ENCODE measurements at places on chromosomes 6 and 20.

- no peak for DNase-seq
Observed at GRCh38 chr6:139625998-139626975, 251.8 kb upstream of the CITED2 start.

DNA sequence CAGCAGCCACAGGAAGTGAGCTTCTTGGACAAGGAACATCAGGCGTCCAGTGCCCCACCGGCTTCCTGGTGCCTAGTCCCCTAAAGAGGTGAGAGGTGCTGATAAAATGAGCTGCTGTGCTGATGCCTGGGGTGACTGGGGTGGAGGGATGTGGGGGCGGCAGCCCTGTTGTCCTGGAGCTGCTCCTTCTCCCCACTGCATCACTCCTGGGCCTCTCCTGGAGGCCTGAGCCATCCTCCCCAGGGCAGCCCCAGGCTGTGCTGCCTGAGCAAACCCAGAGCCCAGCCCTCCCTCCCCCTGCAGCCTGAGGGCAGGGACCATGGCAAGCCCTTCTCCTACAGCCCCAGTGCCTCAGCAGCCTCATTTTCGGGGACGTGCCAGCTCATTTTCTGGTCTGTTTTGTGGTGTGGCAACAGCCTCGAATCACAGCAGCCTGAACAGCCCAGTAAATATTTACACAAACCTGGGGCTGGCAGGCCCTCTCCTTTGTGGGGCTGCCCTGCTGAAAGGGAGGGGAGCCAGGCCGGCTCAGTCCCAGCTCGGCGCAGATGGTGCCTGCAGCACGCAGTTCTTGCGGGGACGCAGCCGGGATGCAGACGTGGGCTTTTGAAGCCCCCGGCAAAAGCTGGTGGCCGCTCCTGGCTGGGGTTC is 259.9 kb downstream of the DLL1 start:
- no peak for DNase-seq

DNA sequence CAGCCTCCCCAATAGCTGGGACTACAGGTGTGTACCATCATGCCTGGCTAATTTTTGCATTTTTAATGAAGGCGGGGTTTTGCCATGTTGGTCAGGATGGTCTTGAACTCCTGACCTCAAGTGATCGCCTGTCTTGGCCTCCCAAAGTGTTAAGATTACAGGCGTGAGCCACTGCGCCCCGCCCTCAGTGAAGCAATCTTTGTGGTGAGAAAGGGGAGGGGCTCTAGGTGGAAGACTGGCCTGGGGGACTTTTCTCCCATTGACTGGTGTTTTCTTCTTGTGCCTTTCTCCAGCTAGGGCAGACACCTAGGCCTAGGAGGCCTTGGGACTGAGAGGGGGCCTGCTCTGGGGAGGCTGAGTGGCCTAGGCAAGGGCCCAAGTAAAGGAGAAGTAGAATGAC is 84.1 kb downstream of the DNAAF9 start:
- no peak for DNase-seq

- DNase-seq: no peak
Observed at GRCh38 chr6:145866456-145867396, 52.1 kb upstream of the FBXO30 start.

All from fibroblast of skin of abdomen (primary cell).